ENCODE measurements at places on chromosomes 16 and 17.

DNA sequence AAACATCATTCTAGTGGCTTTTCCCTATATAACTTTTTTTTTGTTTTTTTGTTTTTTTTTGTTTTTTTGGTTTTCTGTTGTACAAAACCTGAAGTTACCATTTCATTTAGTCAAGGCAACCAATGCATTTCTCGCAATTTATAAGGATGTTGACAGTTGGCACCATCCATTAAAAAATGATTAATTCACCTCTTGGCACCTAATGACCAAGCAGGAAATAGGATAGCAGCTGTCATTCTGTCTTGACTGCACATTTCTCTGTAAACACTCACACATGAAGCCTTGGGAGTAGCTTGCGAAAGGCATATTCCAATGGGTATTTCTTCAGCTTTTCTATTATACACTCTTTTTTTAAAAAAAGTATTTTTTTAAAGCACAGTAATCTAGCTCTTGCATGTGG lies 77.5 kb downstream of the SYCE1L start:
- no peak for DNase-seq

GRCh38 chr17:74379495-74380085 lies 12.3 kb downstream of the GPR142 start:
- peak; percentile 88 for DNase-seq

DNA sequence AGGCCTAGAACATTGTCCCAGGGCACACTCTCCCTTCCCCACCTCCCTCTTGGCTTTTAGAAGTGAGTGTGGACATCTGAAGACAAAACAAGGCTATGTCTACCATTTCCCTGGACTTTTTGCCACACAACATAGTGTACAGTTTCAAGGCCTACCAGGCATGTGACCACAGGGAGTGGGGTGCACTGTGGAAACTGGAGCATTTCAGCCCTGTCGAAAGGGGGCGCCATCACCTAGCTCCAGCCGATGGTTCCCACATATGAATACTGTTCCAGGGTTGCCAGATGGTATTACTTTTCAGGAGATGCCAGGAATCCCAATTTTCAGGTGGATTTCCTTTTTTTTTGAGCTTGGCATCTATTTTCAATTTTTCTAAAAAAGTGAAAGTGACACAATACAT lies 140.7 kb downstream of the KATNIP start:
- DNase-seq = no peak

GRCh38 chr17:70871180-70871818 lies 702.0 kb downstream of the KCNJ2 start:
- DNase-seq = no peak

DNA sequence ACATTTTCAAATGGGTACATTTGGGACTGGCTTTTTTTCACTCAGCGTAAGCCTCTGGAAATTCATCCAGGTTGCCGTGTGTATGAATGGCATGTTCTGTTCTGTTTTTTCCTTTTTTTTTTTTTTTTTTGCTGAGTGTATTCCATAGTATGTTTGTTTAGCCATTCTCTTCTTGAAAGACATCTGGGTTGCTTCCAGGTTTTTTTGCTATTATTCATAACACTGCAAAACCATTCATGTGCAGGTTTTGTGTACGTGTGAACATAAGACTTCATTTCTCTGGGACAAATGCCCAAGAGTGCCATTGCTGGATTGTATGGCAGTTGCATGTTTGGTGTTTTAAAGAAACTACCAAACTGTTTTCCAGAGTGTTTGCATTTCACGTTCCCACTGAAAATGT lies 335.9 kb upstream of the TNRC6C start:
- DNase-seq = no peak

Data from stimulated activated CD4-positive, alpha-beta T cell treated with anti-CD3 and anti-CD28 coated beads, TNF-alpha, amount 100 ng/mL, for 4 hours (primary cell).